Esophagus squamous epithelium (tissue), 5 donors: ENCODE measurements at places on chromosomes 7 and 10.

GRCh38 chr10:36669615-36670352 is 455.6 kb upstream of the ANKRD30A start:
- no peak for DNase-seq

GRCh38 chr10:63798599-63799498 is 277.6 kb downstream of the REEP3 start:
- DNase-seq = no peak

GRCh38 chr7:135291809-135292253 is 58.2 kb downstream of the STRA8 start:
- DNase-seq = no peak

DNA sequence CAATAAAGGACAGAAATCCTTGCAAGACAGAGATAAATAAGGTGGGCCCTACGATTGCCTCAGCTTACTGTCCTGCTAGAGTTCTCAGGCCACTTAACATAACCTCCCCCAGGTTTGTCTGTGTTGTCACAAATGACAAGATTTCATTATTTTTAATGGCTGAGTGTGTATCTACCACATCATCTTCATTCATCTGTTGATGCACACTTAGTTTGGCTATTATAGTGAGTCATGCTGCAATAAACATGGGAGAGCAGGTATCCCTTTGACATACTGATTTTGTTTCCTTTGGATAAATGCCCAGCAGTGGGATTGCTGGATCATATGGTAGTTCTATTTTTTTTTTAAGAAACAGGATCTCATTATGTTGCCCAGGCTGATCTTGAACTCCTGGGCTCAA is 60.6 kb downstream of the PRTFDC1 start:
- DNase-seq = no peak

- DNase-seq = no peak
Measured at GRCh38 chr10:48214716-48215485, 59.6 kb downstream of the FRMPD2 start.

DNA sequence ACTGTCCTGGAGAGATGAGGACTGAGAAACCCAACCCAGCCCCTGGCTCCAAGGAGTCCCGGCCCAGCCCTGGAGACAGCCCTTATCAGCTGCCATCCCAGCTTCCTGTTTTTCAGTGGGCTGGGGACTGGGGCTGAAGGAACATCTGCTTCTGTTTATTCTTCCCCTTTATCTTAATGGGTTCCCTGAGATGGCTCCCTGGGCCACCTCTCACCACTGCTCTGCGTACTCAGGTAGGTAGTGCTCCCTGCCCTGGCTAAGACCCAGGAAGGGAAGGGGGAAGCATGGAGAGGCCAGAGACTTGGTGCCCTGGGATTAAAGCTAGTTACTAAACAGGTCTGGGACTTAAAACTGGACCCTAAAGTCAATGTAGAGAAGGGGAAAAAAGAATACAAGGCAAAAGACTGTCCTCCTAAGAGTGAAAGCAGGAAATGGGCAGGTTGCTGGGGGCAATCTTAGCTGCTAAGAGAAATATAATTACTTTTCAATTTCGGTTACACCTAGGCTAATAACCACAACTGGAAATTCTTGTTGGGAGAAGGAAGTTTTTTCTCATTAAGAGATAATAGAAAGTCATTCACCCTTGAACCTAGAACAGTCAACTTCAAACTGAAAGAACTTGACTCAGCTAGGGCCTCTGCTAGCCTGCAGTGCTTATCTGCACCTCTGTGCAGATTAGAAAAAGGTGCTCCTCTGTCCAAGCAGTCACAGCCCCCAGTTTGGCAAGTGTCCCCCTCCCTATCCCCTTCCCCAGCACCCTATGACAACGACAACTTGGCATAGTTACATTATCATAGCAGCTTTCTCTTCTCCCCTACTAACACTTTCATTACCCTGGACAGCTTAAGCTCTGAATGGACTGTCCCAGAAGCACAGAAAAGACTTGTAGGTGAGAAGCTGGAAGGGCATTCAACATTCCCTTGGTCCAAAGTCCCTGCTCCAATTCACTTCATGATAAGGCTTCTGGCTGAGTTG is 65.6 kb upstream of the KDM7A start:
- DNase-seq = no peak

DNA sequence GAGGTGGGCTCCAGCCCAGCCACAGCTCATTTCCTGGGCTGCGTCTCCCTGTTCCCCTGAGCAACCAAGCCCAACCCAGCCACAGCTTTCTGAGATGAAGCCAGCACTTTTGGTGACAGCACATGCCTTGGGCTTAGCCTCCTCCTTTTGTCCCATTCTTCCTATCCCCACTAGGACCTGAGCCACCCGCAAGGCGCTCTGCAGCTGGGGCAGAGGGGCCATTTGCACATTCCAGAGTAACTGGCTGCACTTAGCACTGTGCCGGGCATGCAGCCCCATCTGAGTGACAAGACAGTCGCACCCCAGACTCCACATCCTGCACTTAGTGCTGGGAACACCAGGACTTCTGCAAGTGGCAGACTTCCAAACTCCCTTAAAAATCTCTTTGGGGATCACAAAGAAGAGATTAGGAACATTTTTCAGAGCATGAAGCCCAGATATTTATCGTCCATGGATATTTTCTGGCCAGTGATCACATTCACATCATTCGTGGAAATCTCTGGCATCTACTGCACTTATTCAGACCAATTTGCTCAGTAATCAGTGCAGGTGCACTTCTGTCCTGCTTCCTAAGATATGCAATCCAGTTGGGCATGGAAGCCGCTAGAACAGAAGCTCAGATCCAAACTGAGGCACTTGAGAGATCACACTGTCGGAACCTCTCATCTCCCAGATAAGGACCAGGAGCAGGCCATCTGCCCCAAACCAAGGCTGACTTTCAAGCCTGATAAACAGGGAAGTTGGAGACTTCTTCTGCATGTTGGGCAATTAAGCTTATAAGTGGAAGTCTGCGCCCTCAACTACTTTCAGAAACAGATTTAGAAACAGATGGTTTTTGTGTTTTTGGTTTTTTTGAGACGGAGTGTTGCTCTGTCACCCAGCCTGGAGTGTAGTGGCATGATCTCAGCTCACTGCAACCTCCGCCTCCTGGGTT is 26.4 kb downstream of the CHST15 start:
- no peak for DNase-seq

GRCh38 chr10:43043342-43043772 is 33.5 kb upstream of the RET start:
- no peak for DNase-seq

DNA sequence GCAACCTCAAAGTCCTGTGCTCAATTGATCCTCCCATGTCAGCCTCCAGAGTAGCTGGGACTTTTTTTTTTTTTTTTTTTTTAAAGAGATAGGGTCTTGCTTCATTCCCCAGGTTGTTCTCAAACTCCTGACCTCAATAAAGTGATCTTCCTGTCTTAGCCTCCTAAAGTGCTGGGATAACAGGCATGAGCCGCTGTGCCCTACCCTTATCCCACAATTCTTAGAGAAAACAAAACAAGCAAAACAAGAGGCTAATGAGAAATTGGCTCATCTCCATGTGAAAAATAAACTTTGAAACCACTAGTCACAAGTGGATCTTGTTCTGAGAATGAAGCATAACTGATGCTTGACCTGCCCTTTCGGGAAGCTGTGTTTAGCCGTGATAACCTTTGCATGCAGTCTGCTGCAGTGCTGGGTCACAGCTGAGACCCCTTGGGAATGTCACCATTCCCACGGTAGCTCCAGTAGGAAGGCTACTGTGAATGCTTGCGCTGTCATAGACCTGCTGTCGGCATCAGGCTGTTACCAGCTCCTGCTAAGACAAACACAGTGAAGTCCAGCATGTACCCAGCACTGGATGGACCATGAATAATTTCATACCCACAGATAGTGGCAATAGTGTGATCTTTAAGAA is 290.7 kb upstream of the KIAA1217 start:
- no peak for DNase-seq

DNA sequence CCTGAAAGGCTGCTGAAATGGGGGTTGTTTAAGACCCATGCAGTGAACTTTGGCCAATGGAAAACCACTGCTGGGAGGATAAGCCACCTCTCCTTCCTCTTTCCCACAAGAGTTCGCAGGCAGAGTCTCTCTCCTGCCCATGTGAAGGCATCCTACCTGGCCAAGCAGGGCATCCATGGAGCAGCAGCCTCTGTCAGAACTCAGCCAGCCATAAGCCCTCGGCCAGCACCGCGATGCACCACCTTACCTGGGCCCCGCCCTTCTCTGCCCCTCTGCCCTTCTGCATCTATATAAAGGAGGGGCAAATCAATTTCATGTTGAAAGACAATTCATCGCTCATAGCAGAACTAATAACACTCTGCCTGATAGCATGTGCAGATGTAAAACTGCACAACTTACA is 6.1 kb upstream of the STK32C start:
- DNase-seq = no peak

DNA sequence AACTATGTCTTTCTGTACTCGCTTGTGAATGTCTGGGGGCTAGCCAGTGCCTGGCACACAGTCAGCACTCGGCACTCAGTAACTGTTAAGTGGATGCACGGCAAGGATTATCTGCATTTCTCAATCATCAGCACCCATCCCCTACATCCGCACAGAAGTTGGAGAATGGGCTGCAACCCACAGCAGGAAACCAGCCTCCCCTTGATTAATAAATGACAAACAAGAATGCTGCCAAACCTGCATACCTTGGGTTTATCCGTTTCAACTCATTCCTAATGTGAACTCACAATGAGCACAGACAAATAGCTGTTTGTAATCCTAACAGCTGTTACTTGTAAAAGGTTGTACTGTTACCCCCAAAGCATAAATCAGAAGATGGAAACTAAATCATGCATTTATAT is 28.9 kb downstream of the PPP1R3C start:
- no peak for DNase-seq

GRCh38 chr7:17364671-17365070 is 66.2 kb downstream of the AHR start:
- no peak for DNase-seq

GRCh38 chr10:100894589-100895294 is 18.0 kb upstream of the SLF2 start:
- no peak for DNase-seq
